ENCODE measurements at places on chromosomes 13 and 19.

DNA sequence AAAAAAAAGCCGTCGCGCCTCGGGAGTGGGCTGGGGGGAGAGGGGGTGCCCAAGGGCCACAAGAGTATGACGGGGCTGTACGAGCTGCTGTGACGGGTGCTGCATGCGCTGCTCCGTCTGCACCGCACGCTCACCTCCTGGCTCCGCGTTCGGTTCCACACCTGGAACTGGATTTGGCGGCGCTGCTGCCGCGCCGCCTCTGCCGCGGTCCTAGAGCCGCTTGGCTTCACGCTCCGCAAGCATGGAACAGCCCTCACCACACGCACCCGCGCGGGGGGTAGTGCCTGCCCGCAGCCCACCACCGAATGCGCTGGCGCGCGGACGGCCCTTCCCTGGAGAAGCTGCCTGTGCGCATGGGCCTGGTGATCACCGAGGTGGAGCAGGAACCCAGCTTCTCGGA is 18.8 kb downstream of the C1QTNF9 start:
- DNase-seq, result no peak

DNA sequence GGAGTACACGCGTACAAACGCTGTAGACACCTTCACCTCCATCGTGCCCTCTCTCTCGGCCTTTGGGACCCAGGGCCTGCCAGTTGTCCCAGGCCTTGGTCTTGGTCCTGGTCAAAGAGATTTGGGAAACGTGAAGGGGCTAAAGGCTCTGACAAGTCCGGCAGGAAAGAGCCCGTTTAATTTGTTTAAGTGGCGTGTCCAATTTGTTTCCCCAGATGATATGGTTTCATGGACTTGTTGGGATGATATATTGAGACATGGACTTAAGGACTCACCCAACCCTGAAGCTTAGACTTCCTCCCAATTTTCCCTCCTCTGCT is 2.7 kb downstream of the CLEC11A start:
- no peak for DNase-seq

GRCh38 chr19:23887642-23888041 is 27.0 kb upstream of the ZNF726 start:
- no peak for DNase-seq

- no peak for DNase-seq
Observed at GRCh38 chr13:110811008-110811720, 97.7 kb downstream of the ING1 start.

DNA sequence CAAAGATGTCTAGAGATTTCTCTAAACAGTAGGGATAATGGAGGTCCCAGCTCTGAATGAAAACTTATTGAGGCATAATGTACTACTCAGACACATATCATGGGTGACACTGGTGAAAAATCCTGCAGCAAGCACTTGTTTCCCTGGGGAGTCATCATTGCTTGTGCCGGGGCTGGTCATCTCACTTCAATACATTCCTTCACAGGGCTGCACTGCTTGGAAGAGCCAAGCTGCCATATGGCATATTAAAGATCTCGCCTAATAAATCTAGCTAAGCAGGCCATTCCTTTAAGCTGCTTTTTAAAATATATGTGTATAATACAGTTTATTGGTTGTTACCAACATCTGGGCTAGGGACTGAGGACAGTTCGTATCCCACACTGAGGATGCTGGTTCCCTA is 332.2 kb upstream of the GPC6 start:
- DNase-seq, result no peak
